ENCODE measurements at places on chromosomes 5 and 9.

DNA sequence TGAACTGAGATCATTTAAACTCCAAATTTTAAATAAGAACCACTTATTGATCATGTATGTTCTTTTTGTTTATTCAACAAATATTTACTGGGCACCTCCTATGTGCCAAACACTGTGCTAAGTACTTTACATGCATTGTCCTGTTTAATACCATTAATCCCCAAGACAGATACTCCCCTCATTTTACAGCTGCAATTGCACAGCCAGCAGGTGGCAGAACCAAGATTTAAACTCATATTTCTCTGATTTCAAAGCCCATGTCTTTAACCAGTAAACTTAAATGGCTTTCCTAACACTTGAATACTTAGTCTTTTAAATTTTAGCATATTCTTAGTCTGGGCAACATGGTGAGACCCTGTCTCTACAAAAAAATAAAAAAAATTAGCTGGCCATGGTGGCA is 43.4 kb upstream of the KIAA1958 start:
- DNase-seq, result no peak

- peak; percentile 73 for DNase-seq
Measured at GRCh38 chr9:14179449-14179848, 134.5 kb downstream of the NFIB start.

- no peak for DNase-seq
Measured at GRCh38 chr5:92916036-92916435, 665.0 kb downstream of the NR2F1-AS1 start.

GRCh38 chr5:125011014-125011413 is 264.6 kb upstream of the ZNF608 start:
- no peak for DNase-seq

- DNase-seq, result no peak
Measured at GRCh38 chr9:91693226-91693625, 256.8 kb downstream of the ROR2 start.

DNA sequence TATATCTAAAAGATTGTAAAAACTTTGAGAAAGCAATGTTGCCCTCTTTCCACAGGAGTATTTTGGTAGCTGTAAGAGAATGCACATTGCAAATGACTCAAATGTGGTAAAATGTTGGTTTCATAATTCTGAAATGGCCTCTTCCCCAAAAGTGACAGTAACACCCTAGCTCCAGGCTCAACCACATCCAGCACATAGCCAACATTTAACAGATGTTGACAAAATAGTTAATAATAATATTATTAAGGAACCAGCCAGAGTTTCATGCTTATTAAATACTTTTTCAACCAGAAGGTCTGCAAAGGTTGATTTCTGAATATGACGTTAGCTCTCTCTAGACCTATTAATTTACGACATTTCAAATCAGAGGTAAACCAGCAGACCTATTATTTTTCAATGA is 1.3 kb downstream of the ANXA1 start:
- no peak for DNase-seq

DNA sequence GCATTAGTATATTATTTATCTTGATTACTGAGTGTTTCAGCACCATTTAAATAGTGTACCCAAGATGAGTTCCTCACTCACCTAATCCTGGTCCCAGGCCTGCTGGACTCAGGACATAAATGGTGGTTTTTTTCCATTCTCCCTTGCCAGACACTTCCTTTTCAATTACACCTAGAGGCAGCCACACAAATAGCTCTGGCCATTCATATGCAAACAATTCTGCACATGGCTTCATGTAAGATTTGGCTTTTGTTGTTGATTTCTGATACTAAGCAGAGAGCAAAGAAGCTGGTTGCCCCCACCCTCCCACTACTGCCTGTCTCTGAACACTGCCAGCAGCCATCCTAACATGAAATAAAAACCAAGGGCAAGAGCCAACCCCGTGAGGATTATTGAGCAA is 180.4 kb downstream of the SEMA5A start:
- no peak for DNase-seq

GRCh38 chr5:100519075-100519474 is 16.1 kb upstream of the FAM174A start:
- DNase-seq, result no peak

DNA sequence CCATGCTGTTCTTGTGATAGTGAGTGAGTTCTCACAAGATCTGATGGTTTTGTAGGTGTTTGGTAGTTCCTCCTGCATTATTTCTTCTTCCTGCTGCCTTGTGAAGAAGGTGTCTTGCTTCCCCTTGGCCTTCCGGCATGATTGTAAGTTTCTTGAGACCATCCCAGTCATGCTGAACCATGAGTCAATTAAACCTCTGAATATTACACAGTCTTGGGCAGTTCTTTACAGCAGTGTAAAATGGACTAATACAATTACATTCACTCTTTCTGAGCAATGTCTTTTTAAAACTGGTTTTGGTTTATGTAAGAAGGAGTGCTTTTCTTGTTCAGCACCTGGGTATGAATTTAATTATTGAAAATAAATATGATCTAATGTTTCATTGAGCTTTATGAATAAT is 50.7 kb upstream of the ARRDC3 start:
- no peak for DNase-seq

GRCh38 chr9:118336250-118336942 is 632.2 kb downstream of the TLR4 start:
- no peak for DNase-seq

- DNase-seq, result no peak
Measured at GRCh38 chr9:60546406-60546805, 367.8 kb upstream of the SPATA31A5 start.

DNA sequence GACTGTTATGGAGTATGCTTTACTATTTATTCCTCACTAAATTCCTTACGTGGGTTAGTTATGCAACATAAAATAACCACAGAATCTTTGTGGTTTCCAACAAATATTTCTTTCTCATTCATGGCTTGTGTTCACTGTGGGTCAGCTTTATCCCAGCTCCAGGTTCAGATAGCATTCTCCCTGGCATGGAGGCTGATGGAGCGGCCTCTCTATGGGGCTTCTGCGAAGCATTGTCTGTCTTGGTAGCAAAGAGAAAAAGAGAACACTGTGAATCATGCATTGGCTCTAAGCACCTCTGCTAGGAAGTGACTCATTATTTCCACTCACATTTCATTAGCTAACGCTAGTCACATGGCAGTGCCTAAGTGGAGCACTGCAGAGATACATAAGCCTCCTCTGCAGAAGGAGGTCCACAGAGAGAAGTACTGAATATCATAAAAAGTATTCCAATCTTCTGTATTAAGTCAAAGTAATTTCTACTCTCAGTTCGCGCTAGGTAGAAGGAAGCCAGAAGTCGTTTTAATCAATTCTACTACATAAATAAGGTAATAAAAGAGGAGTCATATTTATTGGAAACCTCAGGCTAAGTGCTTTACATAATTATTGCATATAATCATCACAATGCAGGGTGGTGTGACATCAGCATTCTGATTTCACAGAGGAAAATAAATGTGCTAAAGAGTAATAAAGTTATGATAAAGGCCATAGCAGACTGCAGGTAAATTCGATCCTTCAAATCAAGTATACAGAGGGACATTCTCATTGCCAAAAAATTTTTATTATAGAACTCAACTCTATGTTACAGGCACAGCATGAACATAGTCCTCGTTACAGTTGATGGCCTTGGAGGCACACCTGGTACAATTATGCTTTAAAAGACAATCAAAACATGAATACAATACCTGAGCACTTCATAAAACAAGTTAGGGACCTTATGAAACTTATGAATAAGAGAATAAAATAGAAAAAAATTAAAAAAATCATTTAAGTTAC is 531.1 kb downstream of the CETN3 start:
- no peak for DNase-seq

- no peak for DNase-seq
Measured at GRCh38 chr5:35908228-35908627, 30.2 kb downstream of the CAPSL start.

DNA sequence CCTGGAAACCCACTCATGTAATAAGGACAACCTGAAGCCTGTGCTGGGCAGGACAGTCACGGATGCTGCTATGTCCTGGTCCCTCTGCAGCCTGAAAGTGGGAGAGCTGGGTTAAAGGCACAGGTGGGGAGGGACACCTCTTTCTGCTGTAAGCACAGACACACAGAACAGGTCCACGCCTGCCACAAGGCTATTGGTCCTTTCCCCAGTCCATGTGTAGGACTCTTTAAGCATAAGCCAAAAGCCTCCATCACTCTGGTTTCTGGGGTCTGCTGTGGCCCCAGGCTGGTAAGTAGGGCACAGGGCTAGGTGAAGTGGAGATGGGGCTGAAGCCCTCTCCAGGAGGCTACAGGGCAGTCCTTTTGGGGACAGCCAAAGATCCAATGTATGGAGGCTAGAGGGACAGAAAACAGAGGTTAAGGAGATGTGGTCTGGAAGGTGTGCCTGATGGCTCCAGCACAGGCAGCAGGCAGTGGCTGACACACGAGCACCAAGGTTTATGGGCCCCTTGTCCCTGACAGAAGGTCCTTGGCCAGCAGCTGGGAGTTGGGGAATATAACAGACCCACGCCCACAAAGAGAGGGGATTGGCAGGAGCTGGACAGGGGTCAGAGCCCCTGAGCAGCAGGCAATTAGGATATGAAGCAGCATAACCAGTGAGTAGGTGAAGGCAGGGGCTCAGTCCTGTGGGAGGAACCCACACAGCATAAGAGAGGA is 203.6 kb upstream of the MVB12B start:
- DNase-seq, result no peak

DNA sequence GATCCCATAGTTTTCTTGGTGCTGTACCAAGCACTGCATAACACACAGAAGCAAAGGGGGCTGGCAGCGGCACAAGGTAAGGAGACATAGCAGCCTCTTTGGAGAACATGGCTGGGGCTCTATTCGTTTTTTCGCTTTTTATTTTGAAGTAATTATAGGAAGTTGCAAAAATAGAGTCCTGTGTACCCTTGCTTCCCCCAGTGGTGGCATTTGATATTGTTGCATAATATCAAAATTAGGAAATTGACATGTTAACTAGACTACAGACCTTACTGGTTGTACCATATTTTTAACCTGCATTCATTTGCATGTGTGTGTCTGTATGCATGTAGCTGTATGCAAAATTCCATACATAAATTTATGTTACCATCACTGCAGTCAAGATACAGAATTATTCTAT is 6.6 kb upstream of the UBQLN1 start:
- no peak for DNase-seq

- no peak for DNase-seq
Measured at GRCh38 chr5:89255845-89256463, 373.0 kb upstream of the MEF2C start.

DNA sequence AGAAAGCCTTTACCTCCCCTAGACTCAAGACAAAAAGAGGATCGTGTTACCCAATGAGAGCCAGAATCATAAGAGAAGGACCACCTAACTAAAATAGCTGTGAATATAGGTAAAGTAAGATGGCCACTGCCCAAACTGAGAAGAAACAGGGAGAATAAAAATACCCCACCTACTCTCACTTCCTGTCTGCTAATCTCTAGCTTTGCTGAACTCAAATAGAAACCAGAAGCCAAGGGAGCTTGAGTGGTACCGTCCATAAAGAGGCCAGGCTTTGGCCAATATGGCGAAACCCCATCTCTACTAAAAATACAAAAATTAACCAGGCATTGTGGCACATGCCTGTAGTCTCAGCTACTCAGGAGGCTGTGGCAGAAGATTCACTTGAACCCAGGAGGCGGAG is 123.0 kb upstream of the FST start:
- no peak for DNase-seq

DNA sequence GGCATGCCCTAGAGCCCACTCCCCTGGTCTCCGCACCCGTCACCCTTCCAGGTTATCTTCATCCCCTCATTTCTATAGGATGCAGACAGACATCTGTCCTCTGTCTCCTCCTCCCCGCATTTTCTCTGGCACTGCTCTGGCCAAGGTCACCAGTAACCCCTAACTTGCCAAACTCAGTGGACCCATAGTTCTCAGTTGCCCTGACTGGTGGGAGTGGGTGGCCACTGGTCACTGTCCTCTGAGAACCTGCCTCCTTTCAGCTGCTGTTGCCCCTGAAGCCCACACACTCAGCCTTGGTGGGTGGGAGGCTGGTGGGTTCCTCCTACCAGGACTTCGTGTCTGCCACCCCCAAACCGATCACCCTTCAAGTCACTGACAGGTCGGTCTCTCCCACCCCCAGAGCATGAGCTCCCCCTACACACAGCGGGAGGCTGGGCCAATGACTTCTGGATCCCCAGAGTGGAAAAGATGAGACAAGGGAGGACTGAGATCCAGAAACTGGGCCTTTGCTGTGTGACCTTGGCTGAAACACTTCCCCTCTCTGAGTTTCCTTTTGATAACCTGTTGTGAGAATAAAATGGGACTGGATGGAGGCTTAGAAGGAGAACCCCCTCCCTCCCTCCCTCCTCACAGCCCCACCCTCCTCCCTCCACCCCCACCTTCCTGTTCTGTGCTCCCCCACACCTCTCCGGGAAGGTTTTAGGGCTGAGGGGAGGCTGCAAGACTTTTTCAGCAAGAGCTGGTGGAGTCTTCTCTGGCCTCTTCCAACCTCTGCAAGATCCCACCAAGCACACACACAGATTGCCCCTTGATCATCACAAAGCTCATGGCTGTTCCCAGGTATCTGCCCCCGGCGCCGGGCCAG is 2.4 kb upstream of the DBN1 start:
- no peak for DNase-seq

DNA sequence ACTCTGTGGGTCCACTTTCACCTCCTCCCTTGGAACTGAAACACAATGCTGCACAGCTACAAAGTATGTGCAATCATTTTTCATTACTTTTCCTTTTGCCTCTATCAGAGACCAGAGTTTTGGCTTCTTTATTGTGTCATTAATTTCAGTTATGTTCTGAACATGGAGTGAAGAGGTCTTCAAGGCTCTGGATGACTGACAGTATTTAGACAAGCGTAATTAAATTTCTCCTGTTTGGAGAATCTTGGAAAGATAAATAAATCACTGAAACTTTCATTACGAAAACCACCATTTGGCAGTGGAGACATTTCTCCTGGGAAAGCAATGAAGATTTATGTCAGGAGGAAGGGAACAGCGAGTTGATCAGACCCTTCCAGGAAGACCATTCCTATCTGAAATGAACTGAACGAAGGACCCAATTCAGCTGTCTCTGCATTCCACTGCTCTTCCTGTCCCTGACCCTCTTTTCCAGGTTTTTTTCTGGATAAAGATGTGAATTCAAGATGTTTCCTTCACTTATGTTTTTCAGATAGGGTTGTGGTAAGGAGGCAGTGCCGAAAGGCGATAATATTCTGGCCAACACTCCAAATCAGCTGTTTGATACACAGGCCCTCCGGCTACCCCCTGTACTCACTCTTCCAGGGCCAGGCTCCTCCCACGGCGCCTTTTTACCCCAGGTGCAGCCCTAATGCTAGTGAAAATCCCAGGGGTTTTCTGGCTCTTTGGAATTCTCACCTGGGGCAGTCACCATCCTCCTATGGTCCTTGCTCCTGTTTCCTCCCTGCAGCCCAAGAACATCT is 77.2 kb upstream of the OSMR start:
- DNase-seq, result peak; percentile 20

GRCh38 chr9:2320114-2320513 is 301.5 kb upstream of the VLDLR start:
- DNase-seq, result no peak

GRCh38 chr5:15682566-15682965 is 182.6 kb downstream of the FBXL7 start:
- no peak for DNase-seq

- no peak for DNase-seq
Measured at GRCh38 chr5:31561946-31562345, 29.8 kb downstream of the C5orf22 start.

GRCh38 chr9:129626625-129627284 is 792 bp downstream of the NTMT1 start:
- DNase-seq, result no peak

GRCh38 chr5:136772491-136772890 is 407.1 kb upstream of the TRPC7 start:
- DNase-seq, result no peak

Measured in stomach (tissue), 19 donors.